Mesenchymal stem cell (in vitro differentiated cells and primary cell): ENCODE measurements at places on chromosomes 3 and 15.

GRCh38 chr3:24377218-24377993 is 117.2 kb downstream of the THRB start:
- H3K27me3 ChIP-seq = no peaks in the 10 kb centered on the region
- H3K4me1 ChIP-seq = no peaks in the 10 kb centered on the region
- peak; percentile 24 for DNase-seq

- no peak for DNase-seq
- no peaks in the 10 kb centered on the region for H3K36me3 ChIP-seq
- H3K4me1 ChIP-seq = peaks cover 11% of the 10 kb centered on the region
- H3K27me3 ChIP-seq = peaks cover 6% of the 10 kb centered on the region
- no peak overlapping the region for H3K4me3 ChIP-seq
Measured at GRCh38 chr15:96052572-96053030, 277.9 kb upstream of the NR2F2 start.

DNA sequence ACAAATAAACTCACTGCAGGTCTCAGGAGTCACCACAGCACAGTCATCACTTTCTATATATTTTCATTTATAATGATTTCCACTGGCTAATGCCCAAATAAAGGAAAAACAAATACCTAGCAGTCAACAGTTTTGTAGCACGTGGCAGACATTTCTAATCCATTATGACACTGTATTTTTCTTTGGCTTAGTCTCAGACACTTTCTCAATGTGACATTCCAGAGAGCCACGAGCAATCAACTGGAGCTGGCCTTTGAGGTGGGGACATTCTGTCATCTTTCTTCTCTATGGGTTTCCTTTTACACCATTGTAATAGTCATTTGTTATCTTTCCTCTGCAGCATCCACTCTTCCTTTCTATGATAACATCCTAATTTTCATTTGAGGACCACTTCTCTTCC is 119.7 kb downstream of the WNT5A start:
- no peaks in the 10 kb centered on the region for H3K4me1 ChIP-seq
- H3K4me3 ChIP-seq = no peak overlapping the region
- no peaks in the 10 kb centered on the region for H3K27me3 ChIP-seq

- H3K4me3 ChIP-seq = no peak overlapping the region
- H3K27ac ChIP-seq = no peak overlapping the region
- H3K4me1 ChIP-seq = peaks cover 13% of the 10 kb centered on the region
- H3K36me3 ChIP-seq = no peaks in the 10 kb centered on the region
- H3K27me3 ChIP-seq = peaks cover 3% of the 10 kb centered on the region
Measured at GRCh38 chr3:141228395-141228794, 3.2 kb upstream of the PXYLP1 start.

DNA sequence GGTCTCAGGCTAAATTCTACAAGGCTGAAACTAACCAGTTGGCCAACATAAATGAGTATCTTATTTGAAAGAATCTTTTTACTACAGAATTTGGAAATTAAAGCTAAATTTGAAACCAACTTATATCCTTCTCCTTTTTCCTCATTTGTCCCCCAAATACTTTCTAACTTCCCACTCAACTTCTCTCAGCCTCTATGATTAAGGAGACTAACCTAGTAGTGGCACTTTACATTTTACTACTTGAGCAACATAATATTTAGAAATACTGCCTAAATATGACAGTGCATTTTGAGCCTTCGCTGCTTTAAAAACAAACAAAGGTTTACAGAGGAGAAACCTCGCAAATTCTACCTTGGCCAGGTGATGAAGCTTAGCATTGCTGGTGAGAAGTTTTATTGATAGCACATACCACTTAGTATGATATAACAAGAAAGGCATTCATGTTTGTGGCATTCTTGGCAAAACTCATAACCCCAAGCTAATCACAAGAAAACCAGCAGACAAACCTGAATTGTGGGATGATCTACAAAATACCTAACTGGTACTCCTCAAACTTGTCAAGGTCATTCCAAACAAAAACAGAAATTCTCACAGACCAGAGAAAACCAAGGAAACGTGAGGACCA is 432.1 kb upstream of the CFAP20DC start:
- no peak overlapping the region for H3K4me3 ChIP-seq
- H3K27ac ChIP-seq = peak overlapping the region; percentile 25
- H3K27me3 ChIP-seq = no peaks in the 10 kb centered on the region
- peaks cover 2% of the 10 kb centered on the region for H3K4me1 ChIP-seq
- no peak for DNase-seq
- no peaks in the 10 kb centered on the region for H3K36me3 ChIP-seq

GRCh38 chr3:59235634-59236012 is 185.8 kb upstream of the CFAP20DC start:
- H3K4me3 ChIP-seq = no peak overlapping the region
- no peaks in the 10 kb centered on the region for H3K4me1 ChIP-seq
- H3K36me3 ChIP-seq = no peaks in the 10 kb centered on the region
- no peaks in the 10 kb centered on the region for H3K27me3 ChIP-seq
- H3K27ac ChIP-seq = no peak overlapping the region
